ENCODE measurements at places on chromosomes 7 and 10.

DNA sequence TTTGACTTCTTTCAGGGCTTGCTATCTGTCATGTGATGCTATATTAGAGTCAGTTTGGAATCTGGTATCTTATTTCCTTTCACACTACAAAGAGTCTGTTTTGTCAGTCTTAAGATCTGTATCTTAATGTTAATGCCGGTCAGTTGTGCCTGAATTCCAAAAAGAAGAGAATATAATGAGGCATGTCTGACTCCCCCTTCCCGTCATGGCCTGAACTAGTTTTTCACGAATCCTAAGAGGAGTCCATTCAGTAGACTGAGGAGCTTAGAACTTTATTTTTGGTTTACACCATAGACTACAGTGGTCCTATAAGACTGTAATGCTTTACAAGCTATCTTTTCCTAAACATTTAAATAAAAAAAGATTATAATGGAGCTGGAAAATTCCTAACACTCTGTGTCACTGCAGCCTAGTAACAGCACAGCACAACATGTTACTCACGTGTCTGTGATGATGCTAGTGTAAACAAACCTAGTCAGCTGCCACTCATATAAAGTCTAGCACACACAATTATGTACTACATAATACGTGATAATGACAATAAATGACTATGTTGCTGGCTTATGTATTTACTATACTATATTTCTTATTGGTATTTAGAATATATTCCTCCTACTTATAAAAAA, 50.6 kb downstream of the VPS41 start:
- no peak for DNase-seq

GRCh38 chr10:94035982-94036765, 42.4 kb downstream of the PLCE1 start:
- no peak for DNase-seq

- DNase-seq = no peak
Observed at GRCh38 chr7:101690061-101690460, 61.0 kb upstream of the MYL10 start.

DNA sequence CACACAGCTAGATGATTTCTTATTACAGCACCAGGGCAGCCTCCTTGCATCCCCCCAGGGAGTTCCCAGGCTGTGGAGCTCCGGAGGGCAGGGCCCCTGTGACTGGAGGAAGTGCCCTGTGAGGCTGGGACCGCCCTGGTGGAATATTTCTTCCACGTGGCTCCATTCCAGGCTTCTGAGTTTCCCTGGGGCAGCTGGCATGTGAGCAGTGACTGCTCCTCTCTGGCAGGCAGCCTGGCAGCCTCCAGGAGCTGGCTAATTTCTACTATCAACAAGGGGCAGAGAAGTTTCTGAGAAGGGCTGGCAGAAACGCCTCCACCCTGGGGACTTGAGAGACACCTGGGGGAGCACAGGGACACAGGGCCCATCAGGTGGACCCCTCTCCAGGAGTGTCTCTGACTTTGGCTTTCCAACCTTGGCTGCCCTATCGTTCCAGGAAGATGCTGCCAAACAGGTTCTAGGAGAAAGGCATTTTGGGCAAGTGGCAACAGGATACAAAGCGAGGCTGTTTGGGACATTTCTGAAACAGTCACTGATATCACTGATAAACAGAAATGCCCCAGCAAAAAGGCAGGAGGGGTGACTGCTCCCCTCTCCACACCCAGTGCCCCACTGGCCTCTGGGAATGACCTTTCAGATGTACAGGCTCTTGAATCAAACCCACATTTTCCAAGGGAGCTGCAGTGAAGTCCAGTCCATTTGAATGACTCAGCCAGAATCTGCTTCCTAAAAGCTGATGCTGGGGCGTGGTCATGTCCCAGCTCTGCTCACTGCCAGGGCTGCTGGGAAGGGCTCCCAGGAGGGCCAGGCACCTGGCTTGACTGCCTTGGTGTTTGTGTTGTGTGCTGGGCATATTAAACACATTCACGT, 16.1 kb downstream of the MYOF start:
- DNase-seq = no peak

GRCh38 chr10:71613261-71613777, 106.3 kb downstream of the C10orf105 start:
- DNase-seq = no peak

- DNase-seq = no peak
Observed at GRCh38 chr10:119786117-119786769, 60.4 kb downstream of the INPP5F start.

DNA sequence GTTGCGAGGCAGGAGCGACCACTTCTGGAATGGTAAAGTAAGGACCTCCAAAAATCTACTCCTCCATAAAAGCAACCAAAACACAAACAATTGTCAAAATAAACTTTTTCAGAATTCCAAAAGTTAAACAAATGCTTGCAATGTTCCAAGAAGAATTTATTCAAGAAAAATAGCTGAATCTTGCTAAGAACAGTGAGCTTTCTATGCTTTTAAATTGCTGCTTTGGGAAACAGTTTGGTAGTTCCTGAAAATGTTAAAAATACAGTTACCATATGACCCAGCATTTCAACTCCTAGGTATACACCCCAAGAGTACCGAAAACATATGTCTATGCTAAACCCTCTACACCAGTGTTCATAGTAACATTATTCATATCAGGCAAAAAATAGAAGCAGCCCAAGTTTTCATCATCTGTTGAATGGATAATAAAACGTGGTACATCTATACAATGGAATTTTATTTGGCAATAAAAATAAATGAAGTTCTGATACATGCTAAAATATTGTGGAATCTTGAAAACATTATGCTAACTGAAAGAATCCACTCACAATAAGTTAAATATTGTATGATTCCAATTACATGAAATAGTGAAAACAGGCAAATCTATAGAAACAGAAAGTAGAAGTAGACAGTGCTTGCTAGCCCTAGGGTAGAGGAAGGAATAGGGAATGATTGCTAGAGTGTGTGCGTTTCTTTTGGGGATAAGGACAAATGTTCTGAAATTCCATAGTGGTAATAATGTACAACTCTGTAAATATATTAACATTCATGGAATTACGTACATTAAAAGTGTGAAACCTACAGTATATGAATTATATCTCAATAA, 57.0 kb downstream of the LRRN3 start:
- no peak for DNase-seq

DNA sequence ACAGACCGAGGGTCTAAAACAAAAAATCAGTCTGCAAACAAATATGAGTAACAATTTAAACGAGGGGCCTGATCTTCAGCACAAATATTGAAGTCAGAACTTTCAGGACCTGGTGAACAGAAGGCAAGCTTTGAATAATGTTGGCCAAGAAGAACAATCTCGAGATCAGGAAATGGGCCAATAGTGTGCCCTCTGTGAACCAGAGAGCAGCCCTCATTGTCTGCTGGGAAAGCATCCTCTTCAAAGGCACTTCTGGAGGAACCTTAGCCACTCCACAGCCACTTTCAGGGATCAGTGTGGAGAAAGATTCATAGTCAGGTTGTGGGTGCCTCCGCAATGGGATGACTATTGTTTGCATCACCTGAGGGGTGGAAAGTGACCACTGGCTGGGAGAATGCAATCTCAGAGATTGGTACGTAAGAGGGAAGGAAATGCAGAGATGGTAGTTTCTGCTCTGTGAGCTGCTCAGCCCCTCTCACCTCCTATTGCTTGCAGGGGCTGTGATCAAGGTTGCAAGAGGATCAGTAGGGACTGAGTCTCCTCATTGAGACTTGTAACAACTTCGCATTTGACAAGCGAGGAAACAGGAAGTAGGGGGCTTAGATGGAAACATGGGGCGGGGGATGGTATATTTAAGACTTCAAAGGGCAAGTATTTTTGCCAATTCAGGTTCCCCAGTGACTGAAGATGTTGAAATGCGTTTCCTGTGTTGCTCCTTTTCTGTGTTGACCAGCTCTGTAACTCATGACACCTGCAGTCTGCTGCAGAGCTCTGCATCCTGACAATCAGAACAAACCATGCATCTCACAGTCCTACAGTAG, 28.4 kb upstream of the IFRD1 start:
- no peak for DNase-seq

DNA sequence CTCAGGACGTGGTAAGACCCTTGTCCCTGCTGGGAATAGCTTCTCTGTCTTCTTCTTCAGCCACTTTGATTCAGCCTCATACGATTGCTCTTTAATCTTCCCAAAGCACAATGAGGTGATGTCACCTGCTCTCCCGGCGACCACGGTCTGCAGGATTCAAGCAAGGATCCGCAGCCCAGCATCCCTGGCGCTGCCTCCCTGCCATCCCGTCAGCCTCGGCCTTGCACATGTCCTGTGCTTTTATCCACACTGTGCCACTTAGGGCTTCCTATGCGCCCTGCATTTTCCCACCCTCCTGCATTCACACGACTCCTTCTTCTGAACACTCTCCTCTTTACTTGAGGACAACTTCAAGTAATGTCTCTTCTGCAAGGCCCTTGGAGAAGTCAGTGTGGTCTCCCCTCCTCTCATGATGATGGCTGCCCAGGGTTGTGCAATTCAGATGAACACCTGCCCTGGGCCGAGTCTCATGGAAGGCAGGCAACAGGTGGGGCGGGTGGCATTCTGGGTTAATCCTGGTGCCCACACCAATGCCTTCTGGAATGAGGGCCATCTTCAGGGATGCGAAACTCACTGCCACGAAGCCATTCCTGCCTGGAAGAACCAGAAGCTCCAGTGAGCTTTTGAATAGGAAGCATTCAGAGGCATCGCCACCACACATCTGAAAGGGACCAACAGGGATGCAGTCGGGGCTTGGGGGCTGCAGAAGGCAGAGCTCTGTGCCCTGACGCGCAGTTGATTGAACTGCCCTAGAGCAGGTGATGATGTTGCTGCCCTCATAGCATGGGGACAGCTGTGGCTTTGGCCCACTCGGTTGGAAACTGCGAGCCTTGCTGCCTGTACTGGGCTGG, 287.5 kb downstream of the GLRX3 start:
- no peak for DNase-seq

DNA sequence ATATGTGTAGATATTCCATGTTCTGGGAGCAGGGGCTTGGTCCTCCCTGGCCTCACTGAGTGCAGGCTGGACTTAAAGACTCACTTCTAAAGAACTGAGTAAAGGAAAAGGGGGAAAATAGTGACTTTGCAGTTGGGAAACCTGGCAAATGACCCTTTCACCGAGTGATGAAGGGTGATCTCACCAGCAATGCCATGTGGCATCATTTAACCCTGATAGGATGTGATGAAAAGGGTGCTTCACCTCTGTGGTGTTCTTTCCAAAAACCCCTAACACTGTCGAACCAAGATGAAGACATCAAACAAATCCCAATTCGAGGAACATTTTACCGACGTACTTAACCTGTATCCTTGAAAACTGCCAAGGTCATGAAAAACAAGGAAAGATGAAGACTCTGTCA, 71.9 kb downstream of the AOAH start:
- no peak for DNase-seq

DNA sequence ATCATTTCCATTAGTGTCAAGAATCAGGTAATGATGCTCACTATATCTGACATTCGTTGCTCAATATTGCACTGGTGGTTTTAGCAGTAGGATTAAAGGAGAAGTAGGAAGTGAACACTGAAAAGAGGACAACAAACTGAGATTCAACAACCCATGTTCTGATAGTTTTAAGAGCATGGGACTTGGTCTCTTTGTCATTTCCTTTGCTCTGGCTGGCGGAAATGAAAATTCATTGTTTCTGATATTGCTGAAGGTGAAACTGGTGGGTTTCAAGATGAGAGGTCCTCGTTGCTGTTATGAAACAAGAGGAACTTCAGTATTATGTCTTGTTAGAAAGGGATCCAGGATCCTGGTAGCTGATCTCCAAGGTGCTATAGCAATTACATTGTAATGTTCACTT, 129.0 kb downstream of the DNAH11 start:
- DNase-seq = no peak

DNA sequence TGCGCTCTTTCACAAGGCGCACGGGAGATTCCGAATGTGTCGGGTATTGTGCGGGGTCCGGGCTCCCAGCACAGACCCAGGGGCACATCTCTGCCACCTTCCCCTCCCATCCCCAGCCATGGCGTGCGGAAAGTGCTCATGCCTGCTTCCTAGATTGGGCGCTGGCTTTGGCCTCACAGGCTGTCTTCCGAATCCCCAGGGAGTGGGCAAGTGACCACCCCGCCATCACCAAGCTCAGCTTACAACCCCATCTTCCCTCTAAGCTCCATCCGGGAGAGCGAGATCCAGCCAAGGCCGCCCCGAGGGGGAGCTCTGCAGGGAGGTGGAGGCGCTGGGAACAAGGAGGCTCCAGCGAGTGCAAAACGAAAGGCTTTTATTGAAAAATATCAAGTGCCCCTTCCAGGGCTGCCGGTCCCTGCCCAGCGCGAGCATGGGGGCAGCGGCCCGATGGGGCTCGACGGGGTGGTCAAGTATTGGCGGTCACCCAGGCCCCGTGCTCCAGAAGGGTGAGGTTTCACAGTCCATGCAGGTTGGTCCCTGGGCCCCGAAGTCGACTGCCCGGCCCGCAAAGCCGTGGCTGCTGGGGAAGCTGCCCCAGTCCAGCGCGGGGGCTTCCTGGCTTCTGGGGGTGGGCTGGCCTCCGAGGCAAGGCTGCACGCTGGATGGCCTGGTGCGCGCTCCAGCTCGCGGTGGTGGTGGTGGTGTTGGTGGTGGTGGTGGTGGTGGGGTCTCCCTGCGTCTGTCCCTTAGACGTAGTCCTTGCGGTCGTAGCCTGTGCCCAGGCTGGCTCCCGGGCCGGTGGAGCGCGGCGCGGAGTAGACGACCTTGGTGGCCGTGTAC, 1.2 kb downstream of the CLDN3 start:
- no peak for DNase-seq

DNA sequence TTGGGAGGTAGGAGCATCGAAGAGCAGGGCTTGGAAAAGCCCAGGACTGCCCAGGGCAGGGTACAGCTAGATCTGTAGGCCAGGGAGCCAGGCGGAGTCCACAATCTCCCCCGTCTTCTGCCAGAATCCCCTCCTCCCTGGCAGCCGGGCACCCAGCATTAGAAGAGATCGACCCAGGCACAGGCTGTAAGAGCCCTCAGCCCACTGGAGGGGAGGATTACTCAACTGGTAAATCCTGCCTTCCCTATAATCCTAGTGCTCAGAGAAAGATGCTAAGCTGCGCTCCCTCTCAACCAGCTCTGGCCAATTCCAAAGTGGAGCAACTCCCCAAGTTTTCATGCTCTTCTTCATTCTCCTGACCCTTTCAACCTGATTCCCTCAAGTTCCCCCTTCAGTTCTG, 3.2 kb downstream of the SPOCK2 start:
- DNase-seq = no peak

- DNase-seq = no peak
Observed at GRCh38 chr10:72260976-72261783, 12.5 kb upstream of the DDIT4 start.

DNA sequence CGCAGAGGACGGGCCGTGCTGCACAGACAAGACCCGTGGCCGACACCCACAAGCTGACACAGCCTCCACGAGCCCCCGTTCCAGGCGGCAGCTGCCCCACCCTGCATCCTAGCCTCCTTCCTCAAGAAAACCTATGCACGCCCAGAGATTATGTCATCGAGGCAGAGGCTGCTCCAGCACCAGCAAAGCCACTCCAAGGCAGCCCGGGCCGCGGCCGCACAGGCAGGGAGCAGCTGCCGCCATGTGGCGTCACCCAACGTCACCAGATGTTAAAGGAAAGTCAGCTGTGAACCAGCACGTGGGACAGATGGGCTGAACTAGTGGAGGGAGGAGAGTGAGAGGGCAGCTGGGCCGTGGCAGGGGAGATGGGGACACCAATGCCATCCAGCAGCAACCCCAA, 59.8 kb downstream of the STK32C start:
- no peak for DNase-seq

- DNase-seq = no peak
Observed at GRCh38 chr10:86592413-86592812, 61.9 kb upstream of the OPN4 start.
